ENCODE measurements at places on chromosomes 5 and 9.

GRCh38 chr5:133292300-133292699 lies 240.5 kb downstream of the HSPA4 start:
- no peak for DNase-seq

- no peak for DNase-seq
Observed at GRCh38 chr5:158847772-158848171, 251.9 kb downstream of the EBF1 start.

GRCh38 chr5:10534561-10535530 lies 29.0 kb upstream of the ANKRD33B start:
- DNase-seq, result no peak

DNA sequence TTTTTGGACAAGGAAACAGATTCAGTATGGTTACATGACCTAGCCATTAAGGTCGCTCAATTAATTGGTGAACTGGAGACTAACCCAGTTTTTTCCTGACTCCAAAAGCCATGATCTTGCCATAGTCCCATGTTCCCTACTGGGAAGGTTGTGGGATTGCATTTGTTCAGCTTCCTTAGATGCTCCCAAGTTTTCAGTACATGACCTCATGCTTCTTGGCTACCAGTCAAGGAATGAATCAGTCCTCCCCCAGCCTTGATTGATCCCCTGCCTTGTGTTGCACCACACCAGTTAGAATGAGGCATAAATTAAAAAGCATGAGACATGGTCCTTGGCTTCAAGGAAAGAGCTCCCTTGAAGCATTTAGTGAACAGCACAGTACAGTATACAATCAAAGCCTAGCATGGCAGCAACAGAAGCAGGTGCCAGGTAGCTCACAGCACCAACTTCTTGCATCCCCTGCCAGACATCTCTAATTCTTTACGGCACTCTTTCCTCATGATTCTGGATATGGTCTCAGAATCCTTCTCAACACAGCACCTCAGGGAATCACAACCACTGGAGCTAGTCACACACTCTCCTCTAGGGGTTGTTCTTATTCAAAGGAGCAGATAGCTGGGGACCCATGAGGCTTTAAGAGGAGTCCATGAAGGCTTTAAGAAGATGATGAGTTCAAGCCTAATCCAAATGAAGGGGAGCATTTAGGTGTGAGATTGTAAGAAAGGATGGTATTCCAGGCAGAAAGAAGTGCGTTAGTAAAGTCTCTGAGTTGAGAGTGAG lies 295.5 kb upstream of the CLINT1 start:
- no peak for DNase-seq

GRCh38 chr9:99259231-99259918 lies 37.3 kb downstream of the SEC61B start:
- DNase-seq, result peak; percentile 20

GRCh38 chr5:151071848-151072629 lies 8.8 kb downstream of the TNIP1 start:
- DNase-seq, result no peak

GRCh38 chr5:151449839-151450238 lies 2.4 kb downstream of the SLC36A1 start:
- DNase-seq, result no peak

- no peak for DNase-seq
Observed at GRCh38 chr5:127086589-127086988, 13.3 kb upstream of the C5orf63 start.

DNA sequence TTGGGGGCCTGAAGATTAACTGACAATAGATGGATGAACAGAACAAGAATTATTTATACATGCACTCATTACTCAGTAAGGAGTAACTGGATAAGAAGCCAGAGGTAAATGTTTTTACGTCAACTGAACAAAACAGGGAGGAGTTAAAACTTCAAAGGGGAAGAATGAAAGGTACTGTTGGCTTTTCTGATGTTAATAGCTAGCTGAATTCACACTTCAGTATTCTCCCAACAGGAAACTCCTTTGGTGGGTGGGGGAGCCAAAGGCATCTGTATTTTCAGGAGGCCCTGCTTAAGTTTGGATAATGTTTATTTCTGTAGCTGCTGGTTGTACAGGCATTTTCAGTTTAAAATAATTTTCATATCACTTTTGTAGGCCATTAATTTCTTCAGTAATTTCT lies 23.2 kb upstream of the RFK start:
- no peak for DNase-seq

- DNase-seq, result peak; percentile 18
Observed at GRCh38 chr9:84140535-84141101, 160.0 kb downstream of the RMI1 start.

- DNase-seq, result no peak
Observed at GRCh38 chr5:94375801-94376200, 242.6 kb downstream of the KIAA0825 start.
